Umbilical cord (tissue), 2 donors: ENCODE measurements at places on chromosomes 11 and 22. TPM values are rescaled to one million over a fixed set of nuclear protein-coding genes. Genes with fewer than 3 reads are reported as not detected.

Gene TTLL8
- not detected for total RNA-seq

Gene SCN3B
- total RNA-seq = 5.3 TPM

Gene TPH1
- total RNA-seq = 27.7 TPM

Gene THAP12
- 59.9 TPM for total RNA-seq

Gene TIGD3
- total RNA-seq = 1.4 TPM

Gene SLCO2B1
- 45.3 TPM for total RNA-seq

Gene RAB36
- total RNA-seq = 1.7 TPM

Gene PHOX2A
- 1.2 TPM for total RNA-seq

Gene SAA2
- total RNA-seq = 22.1 TPM

Gene CD3E
- total RNA-seq = not detected

Gene TECTA
- total RNA-seq = 10.4 TPM

Gene OR51I1
- 6.3 TPM for total RNA-seq

Gene MUC2
- total RNA-seq = under 0.01 TPM

Gene UBQLNL
- total RNA-seq = not detected

DNA sequence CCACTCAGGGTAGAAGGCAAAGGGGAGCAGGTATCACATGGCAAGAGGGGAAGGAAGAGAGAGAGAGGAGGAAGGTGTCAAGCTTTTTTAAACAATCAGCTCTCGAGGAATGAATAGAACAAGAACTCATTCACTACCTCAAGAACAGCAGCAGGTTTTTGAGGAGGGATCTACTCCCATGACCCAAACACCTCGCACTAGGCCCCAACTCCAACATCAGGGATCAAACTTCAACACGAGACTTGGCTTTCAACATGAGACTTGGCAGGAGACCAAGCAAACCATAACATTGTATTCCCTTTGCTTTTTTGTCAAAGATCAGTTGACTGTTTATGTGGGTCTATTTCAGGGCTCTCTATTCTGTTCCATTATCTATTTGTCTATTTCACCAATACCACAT lies 26.9 kb upstream of the APOBEC3A start:
- no peak for DNase-seq

- DNase-seq = peak; percentile 98
These were observed 91.5 kb downstream of the MORC2 start for GRCh38 chr22:30876915-30877553.

DNA sequence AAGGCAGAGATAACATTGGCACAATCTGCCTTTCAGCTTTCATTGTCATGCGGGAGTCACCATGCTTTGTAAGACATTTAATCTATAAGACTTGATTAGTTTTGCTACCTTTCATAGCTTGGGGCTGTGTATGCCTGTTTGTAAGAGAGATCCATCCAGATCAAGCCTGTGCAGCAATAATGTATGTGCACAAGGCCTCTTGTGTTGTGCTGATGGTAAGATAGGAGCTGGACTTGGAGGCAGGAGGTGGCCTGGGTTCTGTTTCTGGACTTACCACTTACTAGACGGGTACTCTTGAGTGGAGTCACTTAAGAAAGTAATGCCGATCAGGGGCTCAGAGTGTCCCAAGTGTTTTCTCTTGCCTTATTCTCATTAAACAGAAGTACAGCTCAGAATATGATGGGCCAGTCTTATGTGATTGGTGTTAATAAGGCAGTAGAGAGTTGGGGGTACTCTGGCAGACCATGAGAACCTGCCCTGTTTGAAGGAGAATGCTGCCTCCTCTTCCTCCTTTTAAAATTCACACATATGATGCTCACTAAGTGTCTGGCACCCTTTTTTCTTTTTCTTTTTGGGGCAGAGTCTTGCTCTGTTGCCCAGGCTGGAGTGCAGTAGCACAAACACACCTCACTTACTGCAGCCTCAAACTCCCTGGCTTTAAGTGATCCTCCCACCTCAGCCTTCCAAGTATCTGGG lies 30.9 kb downstream of the PTPRJ start:
- DNase-seq = no peak

DNA sequence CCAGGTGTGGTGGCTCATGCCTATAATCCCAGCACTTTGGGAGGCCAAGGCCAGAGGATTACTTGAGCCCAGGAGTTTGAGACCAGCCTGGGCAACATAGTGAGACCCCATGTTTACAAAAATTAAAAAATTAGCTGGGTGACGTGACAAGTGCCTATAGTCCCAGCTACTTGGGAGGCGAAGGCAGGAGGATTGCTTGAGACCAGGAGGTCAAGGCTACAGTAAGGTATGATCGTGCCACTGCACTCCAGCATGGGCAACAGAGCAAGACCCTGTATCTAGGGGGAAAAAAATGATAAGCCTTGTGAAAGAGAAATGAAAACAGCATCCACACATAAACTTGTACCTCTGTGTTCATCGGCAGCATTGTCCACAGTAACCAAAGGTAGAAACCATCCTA lies 8.1 kb upstream of the CCND1 start:
- DNase-seq = no peak

DNA sequence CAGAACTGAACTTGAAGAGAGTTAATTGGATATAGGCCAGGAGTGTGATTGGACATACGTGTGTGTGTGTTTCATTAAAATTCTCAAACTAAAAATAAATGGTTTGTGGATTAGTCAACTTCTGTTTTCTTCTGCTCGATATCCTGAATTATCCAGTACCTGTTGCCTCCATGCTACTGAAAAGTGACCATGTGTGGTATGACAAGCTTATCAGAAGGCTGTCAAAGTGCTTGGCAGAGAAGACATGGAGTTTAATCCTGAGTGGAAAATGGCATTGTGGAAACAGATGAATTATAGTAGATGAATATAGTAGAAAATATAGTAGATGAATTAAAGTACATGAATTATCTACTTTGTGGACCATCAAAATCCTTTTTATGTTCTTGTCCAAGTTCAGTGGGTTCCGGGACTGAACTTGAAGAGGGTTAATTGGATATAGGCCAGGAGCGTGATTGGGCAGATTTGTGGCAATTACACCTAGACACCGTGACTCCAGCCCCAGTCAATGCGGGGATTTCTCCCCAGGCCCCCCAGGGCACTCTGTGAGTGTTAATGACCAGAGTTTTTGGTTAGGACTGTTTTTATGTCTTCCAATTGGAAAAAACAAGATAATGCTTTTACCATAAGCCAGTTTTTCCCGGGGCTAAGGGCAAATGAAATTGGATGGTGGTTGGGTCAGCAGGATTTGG lies 30.1 kb downstream of the GRAMD1B start:
- no peak for DNase-seq

DNA sequence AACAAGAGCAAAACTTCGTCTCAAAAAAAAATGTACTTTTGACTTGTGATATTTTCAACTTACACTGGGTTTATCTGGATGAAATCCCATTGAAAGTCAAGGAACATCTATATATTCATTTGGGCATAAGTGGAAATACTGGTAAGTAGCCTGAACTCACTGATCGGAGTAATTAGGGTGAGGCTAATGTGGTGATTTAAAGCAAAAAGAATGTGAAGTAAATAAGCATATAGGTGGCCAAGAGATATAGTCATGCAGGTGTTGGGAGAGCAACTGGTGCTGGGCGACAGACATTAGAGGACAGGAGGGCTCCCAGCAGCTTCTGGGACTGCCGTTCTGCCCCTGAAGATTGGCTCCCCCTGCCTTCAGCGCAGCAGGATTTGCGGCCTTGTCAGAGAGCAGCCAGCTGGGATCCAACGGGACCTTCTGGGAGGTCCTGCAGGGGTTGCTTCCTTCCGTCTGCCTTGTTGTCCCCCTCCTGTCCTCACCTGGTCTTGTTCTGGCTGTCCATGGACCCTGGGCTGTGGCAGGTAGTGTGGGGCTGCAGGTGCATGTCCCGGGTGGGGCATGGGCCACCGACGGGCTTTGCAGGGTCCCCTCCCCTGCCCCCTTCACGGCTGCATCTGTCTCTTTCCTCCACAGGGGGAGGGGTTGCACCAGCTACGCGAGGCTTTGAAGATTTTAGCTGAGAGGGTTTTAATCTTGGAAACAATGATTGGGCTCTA lies 14.1 kb downstream of the RHBDD3 start:
- DNase-seq = no peak

- peak; percentile 76 for DNase-seq
These were observed 195.4 kb upstream of the ARHGAP20 start for GRCh38 chr11:110907629-110908028.

- DNase-seq = no peak
These were observed 361.3 kb upstream of the MTNR1B start for GRCh38 chr11:92607969-92608722.

DNA sequence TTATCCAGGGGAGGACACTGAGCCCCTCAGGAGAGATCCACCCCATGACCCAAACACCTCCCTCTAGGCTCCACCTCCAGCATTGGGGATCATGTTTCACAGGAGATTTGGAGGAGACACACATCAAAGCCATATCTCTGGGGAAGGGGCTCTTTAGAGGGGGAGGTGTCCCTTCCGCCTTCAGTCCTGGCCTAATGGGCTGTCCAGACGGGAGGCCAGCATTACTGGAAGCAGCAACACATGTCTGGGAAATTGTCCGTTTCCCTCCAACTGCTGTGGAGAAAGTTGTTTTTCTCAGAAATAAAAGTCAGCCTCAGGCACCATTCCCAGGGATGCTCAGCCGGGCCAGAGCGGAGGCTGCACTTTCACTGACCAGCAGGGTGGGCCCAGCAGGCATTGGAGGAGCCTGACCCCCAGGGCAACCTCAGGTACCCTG lies 9.5 kb downstream of the CACNA1I start:
- no peak for DNase-seq

- DNase-seq = peak; percentile 79
These were observed 123.3 kb upstream of the TBCEL start for GRCh38 chr11:120900643-120901042.

DNA sequence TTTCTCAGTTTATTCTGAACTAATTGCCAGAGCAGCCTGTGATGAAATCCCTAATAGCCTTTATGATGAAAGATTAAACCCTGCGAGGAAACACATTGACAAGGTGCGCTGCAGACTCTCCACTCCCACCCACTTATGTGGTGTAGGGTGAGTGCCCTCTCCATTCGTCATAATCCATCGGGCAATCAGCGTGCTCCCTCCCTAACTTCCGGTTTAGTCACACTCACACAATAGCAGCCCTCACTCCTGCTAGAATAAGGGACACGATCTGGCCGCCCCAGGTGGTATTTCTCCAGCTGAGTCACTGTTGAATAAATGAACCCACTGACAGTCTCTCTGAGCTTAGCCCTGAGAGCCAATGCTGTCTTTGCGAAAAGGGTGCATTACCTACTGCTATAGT lies 188.3 kb downstream of the OPCML start:
- DNase-seq = no peak

GRCh38 chr11:24760681-24761080 lies 263.8 kb downstream of the LUZP2 start:
- DNase-seq = no peak

- no peak for DNase-seq
These were observed 14.4 kb downstream of the FADS2 start for GRCh38 chr11:61842528-61842820.

GRCh38 chr11:73293356-73293936 lies 14.6 kb upstream of the ARHGEF17 start:
- no peak for DNase-seq

GRCh38 chr11:1528710-1529109 lies 42.1 kb upstream of the MOB2 start:
- DNase-seq = no peak

DNA sequence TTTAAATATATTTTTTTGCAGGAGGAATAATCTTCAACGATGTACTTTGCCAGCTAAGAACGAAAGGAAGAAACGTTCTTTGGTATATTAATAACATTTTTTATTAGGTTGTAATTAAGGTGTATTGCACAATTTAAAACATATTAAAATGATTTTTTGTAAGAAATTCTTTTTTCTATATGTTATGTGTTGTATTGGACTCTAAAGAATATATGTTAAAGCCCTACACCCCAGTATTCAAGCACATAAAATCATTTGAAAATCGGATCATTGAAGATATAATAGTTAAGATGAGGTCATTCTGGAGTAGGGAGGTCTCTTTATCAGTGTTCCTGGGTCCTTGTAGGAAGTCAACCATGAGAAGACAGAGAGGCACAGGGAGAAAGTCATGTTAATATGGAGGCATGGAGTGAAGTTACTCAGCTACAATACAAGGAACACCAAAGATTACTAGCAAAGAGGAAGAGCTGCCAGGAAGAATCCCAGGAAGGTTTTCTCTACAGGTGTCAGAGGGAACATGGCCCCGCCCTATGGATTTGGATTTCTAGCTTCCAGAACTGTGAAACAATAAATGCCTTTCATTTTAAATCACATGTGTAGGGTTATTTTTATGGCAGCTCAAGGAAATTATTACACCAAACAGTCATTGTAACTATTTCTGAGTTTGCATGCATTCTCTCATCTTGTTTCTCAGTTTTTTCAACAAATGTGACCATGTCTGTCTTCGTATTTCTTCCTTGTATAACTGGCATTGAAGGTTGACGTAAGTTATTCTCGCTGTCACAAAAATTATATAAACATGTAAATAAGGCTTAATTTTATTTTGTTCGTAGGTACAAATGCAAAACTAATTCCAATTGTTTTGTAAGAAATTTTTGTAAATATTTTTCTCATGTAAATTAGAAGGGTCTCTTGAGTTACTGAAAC lies 75.4 kb upstream of the VPREB1 start:
- no peak for DNase-seq

- DNase-seq = no peak
These were observed at the start of gene OR51T1 for GRCh38 chr11:4881860-4882500. Gene OR51T1 (plus strand): TSS chr11:4881900. CDS start chr11:4881900, 0 bp downstream.

DNA sequence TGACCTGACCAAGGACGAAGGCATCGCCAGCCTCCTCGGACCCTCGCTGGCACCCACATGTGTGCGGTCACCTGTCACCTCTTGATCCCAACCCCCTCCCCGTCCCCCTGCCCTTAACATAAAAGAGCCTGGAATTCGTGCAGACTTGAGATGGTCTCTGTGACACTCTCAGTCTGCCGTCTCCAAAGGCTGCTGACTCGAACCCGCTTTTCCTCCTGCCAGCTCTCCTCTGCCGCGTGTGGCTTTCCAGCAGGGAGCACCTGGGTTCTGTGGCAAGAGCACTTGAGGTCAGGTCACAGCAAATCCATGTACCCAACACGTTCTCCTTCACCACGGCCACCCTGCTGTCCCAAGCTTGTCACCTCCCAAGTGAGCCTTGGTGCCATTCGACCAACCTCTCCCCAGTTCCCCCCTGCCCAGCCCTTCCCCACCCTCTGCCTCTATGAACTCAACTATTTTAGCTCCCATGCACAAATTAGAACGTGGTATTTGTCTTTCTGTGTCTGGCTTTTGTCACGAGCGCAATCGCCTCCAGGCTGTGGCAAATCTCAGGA lies 207.6 kb downstream of the BRD1 start:
- peak; percentile 8 for DNase-seq

DNA sequence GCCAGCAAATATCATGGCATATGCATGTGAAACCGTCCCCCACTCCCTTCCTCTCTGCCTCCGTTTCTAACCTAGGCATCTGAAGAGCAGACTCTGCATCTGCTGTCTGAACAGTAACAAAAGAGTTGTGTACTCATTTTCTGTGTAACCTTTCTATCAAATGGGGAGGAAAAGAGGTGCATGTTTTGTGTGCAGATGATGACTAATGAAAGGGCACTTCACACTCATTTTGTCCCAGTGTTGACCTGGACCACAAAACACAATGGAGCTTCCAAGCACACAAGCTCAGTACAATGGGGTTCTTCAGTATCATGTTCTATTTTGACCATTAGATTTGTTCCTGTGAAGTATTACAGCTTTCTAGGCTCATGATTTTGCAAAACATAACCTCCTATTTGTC lies 13.0 kb downstream of the JHY start:
- DNase-seq = no peak
